Dorsolateral prefrontal cortex (tissue), 122 donors: ENCODE measurements at places on chromosomes 4 and X. TPM values are rescaled to one million over a fixed set of nuclear protein-coding genes. Genes with fewer than 3 reads are reported as not detected.

NAP1L3 gene
- total RNA-seq: 206 TPM

ALB gene
- 1.1 TPM for total RNA-seq

- no peak for DNase-seq
Measured at GRCh38 chrX:39814391-39814790, 283.4 kb downstream of the BCOR start.

DNA sequence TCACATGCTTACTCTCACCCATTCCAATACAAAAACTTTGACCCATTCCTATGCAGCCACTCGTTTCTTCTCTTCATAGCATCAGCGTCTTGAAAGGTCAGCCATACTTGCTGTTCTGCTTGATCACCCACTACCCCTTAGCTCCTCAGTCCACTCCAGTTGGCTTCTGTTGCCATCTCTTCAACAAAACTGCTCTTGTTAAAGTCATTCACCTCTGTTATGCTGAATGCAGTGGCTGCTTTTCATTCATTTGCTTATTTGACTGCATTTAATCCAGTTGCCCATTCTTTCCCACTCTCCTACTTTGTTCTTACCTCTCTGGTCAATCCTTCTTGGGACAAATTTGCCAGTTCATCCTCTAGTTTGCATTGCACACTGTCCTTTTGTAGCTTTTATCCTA is 24.9 kb downstream of the CEP135 start:
- DNase-seq: no peak

DNA sequence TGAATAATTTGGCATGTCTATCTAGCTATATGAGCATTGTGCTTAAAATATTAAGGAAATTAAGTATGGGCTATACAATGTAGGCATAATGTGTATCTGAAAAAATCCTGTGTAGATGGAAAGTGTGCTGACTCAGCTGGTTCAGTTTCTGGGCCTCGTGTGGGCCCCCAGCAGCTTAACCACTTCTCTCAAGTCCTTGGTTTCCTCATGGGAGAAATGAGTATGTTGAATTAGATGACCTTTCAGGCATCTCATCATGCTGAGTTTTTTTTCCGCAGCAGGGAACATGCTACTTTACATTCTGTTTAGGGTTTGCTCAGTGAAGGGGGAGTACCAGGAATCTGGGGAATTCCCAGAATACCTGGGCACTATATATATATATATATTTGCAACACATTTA is 30.5 kb downstream of the RHOH start:
- no peak for DNase-seq

DNA sequence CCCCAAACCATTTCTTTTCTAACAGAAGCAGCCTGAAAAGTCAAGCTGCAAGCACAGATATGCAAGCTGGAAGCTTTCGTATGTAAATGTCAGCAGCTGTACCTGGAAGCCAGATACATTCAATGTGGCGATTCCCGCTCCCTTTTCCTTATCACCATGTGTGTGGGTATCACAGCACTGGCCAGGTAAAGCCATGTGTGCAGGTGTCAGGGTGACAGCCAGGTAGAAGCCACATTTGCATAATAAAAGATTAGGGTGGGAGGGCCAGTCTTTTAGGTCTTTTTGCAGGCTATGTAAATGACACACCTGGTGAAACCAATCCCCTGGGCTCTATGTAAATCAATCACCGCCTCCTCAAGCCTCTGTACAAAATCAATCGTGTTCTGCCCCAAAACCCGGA is 50.1 kb downstream of the RXFP1 start:
- DNase-seq: no peak
